ENCODE measurements at places on chromosomes 3 and 15.

GRCh38 chr3:112360561-112360960, 27.6 kb downstream of the CD200 start:
- DNase-seq = no peak

DNA sequence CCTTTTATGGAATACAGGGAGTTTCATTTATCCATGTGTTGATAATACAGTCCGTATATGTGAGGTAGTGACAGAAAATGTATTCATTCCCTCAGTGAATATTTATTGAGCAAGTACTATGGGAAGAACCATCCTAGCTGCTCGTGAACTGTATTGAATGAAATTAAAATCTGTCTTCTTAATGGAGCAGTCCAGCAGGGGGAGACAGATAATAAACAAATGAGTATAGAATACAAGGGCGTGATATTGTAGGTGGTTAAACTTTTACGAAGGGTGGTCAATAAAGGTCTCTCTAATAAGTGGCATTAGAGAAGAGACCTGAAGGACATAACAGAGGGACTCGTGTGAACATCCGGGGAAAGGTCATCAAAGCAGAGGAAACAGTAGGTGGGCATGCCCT, 62.7 kb upstream of the OSTN start:
- no peak for DNase-seq

GRCh38 chr15:67290319-67290718, 35.7 kb downstream of the IQCH start:
- no peak for DNase-seq

- no peak for DNase-seq
These were observed 138.9 kb downstream of the PDE8A start for GRCh38 chr15:85120351-85121113.

DNA sequence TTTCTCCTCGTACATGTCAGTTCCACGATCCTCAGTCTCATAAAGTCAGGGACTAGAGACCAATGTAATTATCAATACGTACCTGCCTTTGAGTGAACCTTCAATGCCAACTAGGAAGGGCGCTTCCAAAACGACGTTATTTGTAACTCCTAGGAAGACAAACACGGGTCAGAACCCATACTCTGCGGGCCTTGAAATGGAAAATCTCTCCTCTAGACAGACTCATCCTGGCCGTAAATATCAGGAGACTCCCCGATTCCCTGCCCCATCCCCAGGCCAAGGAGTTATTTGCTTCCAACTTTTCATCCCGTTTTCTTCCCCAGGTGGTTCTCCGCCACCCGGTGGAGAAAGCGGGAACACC, 578 bp downstream of the OIP5 start:
- DNase-seq = no peak

GRCh38 chr3:13344663-13345062, 75.5 kb downstream of the NUP210 start:
- DNase-seq = no peak

GRCh38 chr3:102099913-102100312, 250.6 kb downstream of the NFKBIZ start:
- no peak for DNase-seq

GRCh38 chr15:99165956-99166689, 61.2 kb downstream of the SYNM start:
- DNase-seq = no peak

DNA sequence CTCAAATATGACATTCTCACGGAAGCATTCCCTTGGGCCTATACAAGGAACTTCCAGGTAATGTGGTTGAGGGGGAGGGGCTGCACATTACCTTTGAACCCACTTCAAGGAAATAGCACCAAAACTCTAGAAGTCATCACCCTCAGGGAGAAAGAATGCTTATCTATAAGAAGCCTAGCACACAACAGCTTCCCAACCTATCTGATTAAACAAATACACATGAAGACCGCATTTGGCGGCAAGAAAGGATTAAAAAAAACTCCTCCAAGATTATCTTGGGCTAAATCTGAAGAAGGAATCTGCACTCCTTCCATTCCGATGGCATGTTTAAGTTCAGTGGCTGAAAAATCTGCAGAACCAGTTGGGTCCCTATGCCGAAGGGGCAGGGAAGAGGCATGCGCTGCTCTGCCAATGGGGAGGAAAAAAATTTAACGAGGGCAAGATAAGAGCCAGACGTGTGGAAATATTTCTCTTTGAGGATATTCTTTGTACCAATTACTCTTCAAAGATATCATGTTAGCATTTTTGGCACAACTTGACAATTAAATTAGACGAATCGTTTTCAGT, 82.0 kb upstream of the WNT5A start:
- DNase-seq = no peak

GRCh38 chr3:55488398-55489055, 1.4 kb upstream of the WNT5A start:
- no peak for DNase-seq

GRCh38 chr3:44969828-44970179, 6.2 kb downstream of the ZDHHC3 start:
- DNase-seq = no peak

GRCh38 chr15:70854666-70854976, 664 bp upstream of the LARP6 start:
- DNase-seq = no peak

GRCh38 chr15:50879016-50879617, 29.4 kb upstream of the AP4E1 start:
- DNase-seq = no peak

- DNase-seq = no peak
These were observed 15.4 kb upstream of the COMMD2 start for GRCh38 chr3:149767720-149768119.

- no peak for DNase-seq
These were observed 20.4 kb downstream of the UACA start for GRCh38 chr15:70742928-70743327.

DNA sequence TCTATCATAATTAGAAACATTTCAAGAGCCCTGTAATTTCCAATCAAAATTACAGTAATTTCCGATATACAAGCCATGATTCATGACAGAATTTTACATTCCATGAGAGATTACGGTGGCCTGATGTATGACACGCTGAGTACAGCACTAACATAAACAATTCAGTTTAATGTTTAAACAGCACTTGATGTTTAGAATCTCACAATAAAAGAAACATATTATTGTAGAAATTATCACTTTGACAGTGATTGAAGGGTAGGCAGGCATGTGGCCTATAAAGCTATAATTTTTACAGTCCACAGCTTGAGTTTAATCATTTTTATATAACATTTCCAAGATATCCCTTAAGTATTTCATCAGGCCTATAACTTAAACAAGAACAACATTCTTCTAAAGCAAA, 48.5 kb downstream of the SATB1 start:
- DNase-seq = no peak

GRCh38 chr15:61517776-61518175, 288.7 kb upstream of the RORA start:
- DNase-seq = no peak

GRCh38 chr15:90071220-90071807, 31.0 kb downstream of the IDH2 start:
- peak; percentile 29 for DNase-seq

GRCh38 chr15:47570881-47571640, 146.2 kb upstream of the SEMA6D start:
- no peak for DNase-seq

- DNase-seq = no peak
These were observed 31.4 kb downstream of the NBEAL2 start for GRCh38 chr3:47010910-47011309.

GRCh38 chr3:20724241-20724640, 538.2 kb upstream of the SGO1 start:
- DNase-seq = no peak

DNA sequence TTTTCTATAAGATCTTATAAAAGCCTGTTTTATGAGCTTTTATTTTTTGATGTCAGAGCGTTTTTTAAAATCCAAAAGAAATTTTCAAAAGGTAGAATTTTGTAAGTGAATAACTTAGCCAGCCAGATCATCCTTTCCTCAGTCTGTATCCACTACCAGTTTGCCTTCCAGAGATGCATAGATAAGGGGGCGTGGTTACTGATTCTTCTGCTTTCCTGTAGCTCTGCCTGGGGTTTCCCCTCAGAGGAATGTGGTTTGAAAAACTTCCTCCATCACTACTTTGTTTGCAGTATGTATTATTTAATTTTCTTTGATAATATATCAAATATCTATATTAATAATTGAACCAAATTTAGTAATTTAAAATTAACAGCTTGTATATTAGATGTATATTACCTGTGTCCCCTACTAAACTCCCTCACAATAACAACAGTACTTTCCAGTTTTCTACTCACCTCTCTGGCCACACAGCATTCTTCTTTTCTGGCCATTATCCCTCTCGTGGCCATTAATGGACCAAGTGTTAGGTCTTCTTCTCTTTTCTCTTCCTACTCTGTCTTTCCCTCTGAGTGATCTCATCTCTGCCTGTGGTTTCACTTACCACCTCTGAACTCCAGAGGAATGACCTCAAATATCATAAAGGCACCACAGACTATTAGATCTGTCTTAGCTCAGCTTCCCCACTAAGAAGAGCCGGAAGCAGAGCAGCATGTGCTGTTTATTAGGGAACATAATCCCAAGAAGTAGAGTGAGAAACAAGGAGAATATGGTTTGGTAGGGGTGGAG, 239.7 kb downstream of the UBE2E2 start:
- no peak for DNase-seq

DNA sequence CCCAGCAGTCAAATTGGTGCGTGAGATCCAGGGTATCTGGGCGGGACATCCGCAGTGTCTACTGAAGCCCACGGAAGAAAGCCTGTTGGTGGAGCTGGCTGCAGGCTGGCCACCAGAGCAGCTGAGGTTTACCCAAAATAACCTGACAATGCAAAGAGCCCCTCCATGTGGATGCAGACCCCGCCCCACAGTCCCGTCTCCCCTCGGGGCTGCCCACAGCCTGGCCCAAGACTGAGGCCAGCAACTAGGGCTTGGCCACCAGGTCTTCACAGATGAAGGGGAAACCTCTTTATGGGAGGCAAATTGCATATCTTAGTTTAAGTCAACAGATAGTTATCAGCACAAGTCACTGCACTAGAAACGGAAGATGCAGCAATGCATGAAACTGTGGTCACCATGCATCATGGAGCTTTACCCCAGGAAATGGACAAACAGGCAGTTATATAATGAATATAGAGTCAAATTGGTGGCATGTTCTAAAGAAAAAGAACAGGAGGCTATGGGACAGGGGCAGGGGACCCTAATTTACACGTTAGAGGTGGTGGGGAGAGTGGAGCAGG, 86.3 kb downstream of the ARNT2 start:
- no peak for DNase-seq

DNA sequence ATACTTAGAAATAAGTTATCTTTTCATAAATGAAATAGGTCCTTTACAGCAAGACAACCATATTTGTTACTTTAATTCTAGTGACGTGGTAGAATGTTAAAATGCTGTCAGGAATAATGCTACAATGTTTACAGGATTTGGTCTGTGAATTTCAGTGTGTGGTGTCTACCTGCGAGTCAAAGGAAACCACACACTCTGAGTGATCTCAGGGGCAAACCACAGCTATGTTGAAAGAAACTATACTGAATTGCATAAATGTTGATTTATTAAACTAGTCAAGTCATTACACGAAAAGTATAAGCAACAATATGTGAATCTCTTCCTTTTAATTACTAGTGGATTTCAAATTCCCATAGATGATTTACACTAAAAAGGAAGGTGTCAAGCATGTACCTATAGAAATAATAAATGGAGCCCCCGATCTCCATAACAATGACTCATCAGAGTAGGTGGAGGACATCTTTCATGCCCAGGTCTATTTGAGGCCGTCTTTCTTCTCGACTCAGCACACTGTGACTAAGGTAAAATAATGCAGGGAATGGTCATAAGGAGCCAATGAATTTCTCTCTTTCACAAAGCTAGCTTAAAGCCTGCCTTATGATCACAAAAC, 463.0 kb downstream of the ERC2 start:
- no peak for DNase-seq

- peak; percentile 68 for DNase-seq
These were observed 130.5 kb upstream of the EIF1B start for GRCh38 chr3:40179016-40179415.

GRCh38 chr15:68371851-68372250, 60.1 kb downstream of the ITGA11 start:
- no peak for DNase-seq

DNA sequence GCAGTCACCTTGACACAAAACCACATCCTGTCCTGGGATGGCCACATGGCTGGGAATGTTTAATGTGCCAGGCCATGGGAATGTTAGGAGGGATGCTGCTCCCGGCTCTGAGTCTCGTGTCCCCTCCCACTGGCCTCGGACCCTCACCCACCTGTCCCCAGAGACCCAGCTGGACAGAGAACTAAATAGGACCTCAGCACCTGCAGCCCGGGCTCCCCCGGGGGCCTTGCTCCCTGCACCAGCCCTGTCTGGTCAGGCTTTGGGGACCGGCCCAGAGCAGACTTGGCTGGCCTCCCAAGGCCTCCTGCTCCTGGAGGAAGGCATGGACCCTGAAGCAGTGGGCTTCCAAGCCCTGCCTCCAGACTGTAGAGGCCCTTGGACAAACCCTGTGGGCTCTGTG, 100.0 kb upstream of the IQSEC1 start:
- no peak for DNase-seq

DNA sequence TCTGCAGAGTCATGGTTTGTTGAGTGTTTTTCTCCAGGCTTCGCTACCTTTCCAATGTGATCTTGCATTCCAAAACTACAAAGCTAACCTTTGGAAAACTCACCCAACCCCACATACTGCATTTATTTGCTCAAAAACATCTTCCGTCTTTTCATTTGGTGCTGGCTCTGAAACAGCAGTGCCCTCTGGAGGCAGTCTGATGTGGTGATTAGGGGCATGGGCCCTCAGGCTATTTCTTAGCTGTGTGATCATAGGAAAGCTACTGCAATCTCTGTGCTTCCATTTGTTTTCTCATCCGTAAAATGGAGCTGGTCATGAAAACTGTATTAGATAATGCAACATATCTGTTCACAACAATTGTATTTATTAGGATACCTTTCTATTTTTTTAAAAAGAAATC, 47.0 kb downstream of the MTHFS start:
- DNase-seq = peak; percentile 0

- DNase-seq = peak; percentile 1
These were observed 353.0 kb downstream of the MAGI1 start for GRCh38 chr3:65685621-65686235.

DNA sequence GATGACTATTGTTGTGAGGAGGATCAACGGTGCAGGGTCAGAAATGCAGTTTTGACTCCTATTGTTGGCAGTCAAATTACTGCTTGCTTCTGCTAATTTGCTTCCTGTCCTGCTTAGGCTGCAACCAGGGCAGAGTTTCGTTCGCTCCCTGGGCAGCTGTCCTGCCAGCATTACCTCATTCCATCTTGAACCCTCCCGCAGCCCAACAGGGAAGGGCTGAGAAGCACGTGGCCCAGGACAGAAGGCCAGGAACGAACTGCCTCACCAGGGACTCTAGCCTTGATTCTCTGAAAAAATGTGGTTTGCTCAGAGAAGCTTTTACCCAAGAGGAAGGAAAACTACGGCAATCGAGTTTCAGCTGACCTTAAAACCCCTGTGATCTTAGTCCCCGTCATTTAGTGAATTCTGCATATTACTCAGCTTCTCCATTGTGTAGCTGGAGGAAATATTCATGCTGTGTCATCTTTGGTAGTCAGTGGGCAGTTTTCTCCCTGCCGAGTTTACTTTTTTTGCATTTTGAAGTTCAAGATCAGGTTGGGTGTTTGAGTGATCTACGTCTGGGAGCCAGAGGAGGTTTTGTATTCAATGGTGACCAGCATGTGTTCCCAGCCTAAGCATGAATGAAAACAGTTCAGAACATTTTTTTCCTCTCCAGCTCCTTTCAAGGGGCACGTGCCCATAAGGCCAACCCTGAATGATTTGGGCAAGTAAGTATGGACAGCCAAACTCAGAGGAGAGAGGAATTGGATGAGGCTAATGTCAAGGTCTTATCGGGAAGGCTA, 23.0 kb downstream of the TLNRD1 start:
- no peak for DNase-seq

All from NCI-H1092 treated with DMSO at 0.1 percent for 48 hours (cell line).